Heart left ventricle (tissue), 16 donors: ENCODE measurements at places on chromosomes 12 and 14. TPM values are rescaled to one million over a fixed set of nuclear protein-coding genes. Genes with fewer than 3 reads are reported as not detected.

GRCh38 chr12:122421821-122422729 lies at the start of gene CLIP1:
Gene CLIP1, minus strand, starts transcription at chr12:122422669. Its CDS starts 42,217 bp downstream, at chr12:122380452.
- peak; percentile 72 for DNase-seq

DNA sequence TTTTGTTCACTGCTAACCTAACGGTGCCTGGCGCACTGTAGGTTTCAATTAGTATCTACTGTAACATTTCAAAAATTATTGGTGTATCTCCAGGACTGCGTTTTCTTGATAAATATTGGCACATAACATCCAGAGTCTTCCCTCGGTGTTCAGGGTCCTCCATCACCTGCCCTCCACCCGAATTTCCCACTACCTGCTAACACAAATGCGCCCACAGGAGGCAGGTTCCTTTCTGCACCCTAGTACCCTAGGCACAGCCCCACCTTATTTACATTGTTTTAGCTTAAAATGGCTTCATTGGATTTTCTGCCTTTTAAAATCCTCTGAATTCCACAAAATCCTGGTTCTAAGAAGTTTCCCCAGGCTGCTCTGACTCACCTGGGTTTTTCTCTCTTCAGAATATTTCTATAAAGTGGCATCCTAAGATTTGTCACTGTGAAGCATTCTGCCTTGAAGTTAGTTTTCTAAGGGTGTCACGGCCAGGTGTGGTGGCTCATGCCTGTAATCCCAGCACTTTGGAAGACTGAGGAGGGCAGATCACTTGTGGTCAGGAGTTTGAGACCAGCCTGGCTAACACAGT lies 38.6 kb downstream of the CPM start:
- DNase-seq, result no peak

GRCh38 chr12:43069768-43070221 lies 480.2 kb upstream of the PRICKLE1 start:
- DNase-seq, result no peak

GRCh38 chr14:87261621-87262020 lies 731.4 kb downstream of the GALC start:
- DNase-seq, result no peak

GRCh38 chr12:7396418-7396817 lies 47.5 kb downstream of the CD163L1 start:
- no peak for DNase-seq

- no peak for DNase-seq
Observed at GRCh38 chr14:67377916-67378315, 17.8 kb downstream of the EIF2S1 start.

DNA sequence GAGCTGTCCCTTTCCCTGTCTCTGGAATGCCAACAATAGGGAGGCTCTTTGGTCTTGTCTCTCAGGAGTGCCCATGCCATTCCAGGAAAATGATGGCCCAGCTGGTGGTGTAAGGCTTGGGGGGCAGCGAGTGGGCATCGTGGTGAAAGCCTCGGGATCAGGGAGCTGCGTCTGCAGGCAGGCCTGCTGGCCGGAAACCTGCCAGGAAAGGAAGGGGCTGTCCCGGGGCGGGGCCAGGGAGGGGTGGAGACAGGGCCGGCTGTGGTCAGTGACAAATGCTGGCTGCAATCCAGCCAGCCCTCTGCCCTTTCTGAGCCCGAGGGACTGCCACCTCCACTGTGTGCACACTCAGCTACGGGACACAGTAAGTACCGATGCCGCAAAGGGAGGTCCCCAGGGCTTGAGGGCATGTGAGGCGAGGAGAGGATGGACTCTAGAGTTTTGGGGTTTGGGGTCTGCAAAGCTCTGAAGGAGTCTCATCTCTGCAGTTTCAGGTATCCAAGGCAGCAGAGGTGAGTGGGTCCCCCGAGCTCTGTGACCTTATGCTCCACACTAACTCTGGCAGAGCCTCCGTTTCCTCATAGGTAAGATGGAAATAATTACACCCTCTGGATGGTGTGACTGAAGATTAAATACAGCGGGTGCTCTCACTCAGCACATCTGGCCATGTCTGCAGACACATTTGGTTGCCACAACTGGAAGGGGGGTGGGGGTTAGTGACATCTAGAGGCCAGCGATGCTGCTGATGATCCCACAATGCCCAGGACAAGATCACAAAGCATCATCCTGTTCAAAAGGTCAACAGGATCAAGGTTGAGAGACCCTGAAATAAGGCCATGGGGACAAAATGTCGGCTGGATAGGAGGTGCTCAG lies at the start of gene SERPINA5:
Gene SERPINA5 (plus strand): TSS at position 300 of the 873 bp plus-strand sequence. CDS start 5,937 bp downstream, outside the sequence.
- DNase-seq, result peak; percentile 82

- no peak for DNase-seq
Observed at GRCh38 chr14:101855958-101856357, 94.4 kb downstream of the PPP2R5C start.

DNA sequence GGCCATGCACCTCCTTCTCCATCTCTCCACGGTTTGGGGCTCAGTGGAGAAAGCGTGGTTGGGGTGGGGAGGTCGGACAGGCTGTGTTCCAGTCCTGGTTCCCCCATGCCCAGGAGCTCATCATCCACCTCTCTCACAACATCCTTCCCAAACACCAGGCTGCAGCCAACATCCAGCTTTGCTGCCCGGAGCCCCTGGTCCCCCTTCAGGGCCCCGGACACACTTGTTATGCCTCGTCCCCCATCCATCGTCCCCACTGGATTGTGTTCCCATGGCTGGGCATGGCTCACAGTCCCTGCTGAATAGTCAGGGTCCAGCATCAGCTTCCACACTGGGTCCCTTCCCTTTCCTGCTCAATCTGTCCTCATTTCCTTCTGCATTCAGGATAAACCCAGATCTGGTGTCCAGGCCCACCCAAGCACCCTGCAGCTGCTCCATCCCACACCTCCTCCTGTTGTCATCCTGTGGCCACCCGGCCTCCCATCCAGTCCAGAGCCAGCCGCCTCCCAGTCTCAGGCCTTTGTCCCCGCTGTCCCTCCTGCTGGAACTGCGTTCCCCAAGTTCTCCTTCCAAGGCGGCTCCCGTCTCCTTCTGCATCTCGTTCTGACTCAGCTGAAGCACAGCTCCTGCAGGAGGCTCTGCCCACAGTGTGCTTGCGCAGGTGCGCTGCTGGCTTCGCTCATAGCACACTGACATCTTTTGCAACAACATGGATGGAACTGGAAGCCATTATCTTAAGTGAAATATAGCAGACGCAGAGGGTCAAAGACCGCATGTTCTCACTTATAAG lies 211.4 kb upstream of the RTL1 start:
- no peak for DNase-seq

DNA sequence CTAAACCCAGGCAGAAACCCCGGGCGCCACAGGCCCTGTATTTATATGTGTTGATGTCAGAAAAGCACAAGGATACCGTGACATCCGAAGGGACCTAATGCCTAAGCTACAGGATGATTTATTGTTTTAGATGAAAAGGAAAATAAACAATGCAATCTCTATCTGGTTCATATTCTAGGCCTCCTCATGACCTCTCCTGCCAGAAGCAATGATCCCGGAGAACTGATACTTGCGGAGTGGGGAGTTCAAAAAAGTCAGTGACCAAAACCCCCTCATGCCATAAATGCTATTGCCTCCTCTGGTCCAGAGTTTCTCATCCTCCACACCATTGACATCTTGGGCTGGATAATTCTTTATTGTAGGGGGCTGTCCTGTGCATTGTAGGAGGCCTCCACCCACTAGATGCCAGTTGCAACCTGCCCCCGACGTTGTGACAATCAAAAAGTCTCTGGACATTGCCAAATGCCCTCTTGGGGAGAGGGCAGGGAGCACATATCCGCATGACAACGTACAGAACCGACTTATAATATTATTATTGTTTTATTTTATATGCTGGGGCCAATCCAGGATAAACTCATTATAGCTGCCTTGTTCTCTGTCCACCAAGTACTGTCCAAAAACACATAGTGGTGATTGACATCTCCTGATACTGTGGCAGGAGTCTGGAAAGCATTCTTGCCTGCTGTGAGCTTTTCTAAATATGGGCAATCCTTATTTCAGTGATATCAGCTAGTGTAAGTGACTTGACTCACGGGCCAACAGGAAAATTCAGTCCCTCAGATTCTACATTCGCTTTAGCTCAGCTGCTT lies 1.1 kb upstream of the CSRP2 start:
- peak; percentile 43 for DNase-seq

- DNase-seq, result no peak
Observed at GRCh38 chr14:83711046-83711445, 1818.9 kb upstream of the FLRT2 start.

- DNase-seq, result no peak
Observed at GRCh38 chr14:69586404-69586803, 11.7 kb upstream of the CCDC177 start.

DNA sequence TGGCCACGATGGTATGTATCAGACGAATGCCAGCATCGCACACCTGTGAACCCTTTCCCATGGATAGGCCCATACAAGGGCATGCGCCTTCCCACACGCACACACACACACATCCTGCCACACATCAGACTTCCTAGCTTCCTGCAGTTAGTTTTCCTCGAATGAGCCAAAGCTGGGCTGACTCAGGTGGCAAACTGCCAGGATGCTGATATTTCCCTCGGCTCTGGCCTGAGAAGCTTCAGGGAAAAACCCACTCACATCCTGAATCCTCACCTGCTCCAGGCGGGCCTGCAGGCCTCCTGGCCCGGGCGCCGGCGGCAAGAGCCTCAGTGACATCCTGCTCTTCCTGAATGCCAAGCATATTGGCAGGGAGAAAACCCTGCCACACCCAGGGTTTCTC lies 22.4 kb downstream of the CALM1 start:
- DNase-seq, result peak; percentile 86

- DNase-seq, result no peak
Observed at GRCh38 chr14:60510254-60510950, 1.5 kb downstream of the SIX6 start.

DNA sequence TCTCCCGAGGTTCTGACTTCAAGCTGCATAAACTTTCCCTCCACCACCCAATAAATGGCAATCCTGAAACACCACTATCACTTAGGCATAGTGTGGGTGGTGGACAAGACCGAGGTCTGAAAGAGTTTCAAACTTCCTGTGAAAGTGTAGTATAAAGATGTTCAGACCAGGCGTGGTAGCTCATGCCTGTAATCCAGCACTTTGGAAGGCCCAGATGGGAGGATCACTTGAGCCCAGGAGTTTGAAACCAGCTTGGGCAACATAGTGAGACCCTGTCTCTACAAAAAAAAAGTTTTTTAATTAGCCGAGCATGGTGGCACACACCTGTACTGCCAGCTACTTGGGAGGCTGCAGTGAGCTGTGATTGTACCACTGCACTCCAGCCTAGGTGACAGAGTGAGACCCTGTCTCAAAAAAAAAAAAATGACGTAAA lies 61.9 kb downstream of the CCDC92 start:
- DNase-seq, result no peak

DNA sequence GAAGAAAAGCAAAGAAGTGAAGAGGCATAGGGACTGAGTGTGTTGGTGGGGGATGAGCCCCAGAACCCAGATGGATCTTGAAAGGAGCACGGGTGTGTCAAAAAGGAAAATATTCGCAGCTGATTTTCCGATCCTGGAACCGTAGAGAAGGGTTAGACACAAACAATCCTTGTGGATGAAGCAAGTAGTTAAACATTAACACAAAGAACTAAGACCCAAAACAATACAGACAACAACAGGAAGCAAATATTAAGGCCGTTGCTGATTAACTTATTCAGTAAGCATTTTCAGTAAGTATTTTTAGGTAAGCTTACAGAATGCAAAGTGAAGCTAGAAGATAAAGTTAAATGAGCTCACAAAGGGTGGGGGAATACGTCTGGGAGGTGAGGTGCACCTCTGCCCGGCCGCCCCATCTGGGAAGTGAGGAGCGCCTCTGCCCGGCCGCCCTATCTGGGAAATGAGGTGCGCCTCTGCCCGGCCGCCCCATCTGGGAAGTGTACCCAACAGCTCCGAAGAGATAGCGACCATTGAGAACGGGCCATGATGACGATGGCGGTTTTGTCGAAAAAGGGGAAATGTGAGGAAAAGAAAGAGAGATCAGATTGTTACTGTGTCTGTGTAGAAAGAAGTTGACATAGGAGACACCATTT lies 62.8 kb upstream of the PRB2 start:
- no peak for DNase-seq

DNA sequence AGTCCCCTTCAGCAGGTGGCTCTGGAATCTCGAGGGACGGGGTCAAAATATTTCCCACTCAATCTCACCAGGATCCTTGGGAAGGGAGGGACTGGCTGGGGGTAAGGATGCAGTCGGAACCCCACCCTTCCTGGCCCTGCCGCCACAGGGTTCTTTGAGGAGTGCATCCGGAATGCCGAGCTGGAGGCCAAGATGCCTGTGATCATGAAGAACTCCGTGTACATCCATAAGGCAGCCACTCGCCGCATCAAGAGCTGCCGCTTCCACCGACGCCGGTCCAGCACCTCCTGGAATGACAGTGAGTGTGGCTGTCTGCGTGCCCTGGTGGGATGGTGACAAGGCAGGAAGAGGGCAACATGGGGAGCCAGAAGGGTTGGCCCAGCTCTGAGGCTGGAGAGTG lies 43.1 kb downstream of the PLEKHD1 start:
- DNase-seq, result no peak

DNA sequence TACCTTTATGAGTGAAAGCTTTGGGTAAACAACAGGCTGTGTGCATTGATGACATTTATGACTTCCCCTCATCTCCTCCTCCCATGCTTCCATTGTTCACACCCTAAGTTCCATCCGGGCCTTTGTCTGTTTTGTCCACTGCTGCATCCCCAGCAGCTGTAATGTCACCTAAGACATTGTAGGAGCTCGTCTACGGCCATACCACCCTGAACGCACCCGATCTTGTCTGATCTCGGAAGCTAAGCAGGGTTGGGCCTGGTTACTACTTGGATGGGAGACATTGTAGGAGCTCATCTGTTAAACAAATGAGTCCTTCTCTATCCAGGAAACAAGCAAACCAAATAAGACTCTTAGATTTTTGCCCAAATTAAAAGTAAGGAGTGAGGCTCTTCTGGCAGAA lies 40.4 kb upstream of the SYCP3 start:
- no peak for DNase-seq

- DNase-seq, result no peak
Observed at GRCh38 chr14:51534610-51535011, 117.1 kb upstream of the FRMD6 start.

DNA sequence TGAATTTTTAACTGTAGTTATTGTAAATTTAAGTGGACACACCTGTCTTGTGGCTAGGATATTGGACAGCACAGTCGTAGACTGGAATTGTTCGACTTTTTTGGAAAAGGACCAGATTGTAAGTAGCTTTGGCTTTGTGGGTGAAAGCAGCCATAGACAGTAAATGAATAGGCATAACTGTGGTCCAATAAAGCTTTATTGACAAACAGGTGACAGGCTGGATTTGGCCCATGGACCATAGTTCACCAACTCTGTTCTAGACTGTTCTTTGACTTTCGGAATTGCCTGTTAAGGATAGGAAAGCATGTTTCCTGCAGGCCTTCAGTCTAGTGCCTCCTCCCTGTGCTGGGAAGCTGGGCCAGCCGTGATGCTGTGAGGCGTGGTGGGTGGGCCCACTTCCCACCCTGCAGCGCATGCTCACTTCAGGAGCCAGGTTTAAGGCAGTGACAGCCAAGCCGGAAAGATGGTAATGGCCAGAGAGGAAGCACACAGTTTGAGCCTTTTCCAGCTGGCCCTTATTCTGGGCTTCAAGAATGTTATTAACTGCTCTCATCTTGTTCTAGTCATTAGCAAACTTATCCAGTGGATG lies 51.8 kb downstream of the PPP2R5C start:
- DNase-seq, result peak; percentile 77

LRIG3 gene
- total RNA-seq, result 6.4 TPM

CLBA1 gene
- 2.2 TPM for total RNA-seq

TMPRSS12 gene
- total RNA-seq, result not detected

OR4M1 gene
- not detected for total RNA-seq

NTS gene
- total RNA-seq, result not detected

ATXN7L3B gene
- 24.3 TPM for total RNA-seq

CLEC1B gene
- total RNA-seq, result not detected

TAS2R43 gene
- 0.37 TPM for total RNA-seq
